ENCODE measurements at places on chromosomes 12 and 14. TPM values are rescaled to one million over a fixed set of nuclear protein-coding genes. Genes with fewer than 3 reads are reported as not detected.

DNA sequence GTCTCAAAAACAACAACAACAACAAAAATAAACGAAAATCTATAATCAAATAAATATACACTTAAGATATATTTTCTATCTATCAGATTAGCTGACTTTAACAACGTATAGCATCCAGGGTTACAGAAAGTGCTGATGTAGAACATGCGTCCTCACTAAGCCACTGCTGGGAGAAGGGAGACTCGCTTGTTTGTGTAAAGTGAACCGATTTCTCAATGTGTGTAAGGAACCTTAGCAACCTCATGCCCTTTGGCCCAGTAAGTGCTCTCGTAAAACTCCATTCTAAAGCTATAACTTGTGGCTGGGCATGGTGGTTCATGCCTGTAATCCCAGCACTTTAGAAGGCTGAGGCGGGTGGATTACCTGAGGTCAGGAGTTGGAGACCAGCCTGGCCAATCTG is 23.8 kb downstream of the NFKBIA start:
- DNase-seq = no peak

- no peak for DNase-seq
Observed at GRCh38 chr12:101706403-101706802, 9.0 kb downstream of the CHPT1 start.

DNA sequence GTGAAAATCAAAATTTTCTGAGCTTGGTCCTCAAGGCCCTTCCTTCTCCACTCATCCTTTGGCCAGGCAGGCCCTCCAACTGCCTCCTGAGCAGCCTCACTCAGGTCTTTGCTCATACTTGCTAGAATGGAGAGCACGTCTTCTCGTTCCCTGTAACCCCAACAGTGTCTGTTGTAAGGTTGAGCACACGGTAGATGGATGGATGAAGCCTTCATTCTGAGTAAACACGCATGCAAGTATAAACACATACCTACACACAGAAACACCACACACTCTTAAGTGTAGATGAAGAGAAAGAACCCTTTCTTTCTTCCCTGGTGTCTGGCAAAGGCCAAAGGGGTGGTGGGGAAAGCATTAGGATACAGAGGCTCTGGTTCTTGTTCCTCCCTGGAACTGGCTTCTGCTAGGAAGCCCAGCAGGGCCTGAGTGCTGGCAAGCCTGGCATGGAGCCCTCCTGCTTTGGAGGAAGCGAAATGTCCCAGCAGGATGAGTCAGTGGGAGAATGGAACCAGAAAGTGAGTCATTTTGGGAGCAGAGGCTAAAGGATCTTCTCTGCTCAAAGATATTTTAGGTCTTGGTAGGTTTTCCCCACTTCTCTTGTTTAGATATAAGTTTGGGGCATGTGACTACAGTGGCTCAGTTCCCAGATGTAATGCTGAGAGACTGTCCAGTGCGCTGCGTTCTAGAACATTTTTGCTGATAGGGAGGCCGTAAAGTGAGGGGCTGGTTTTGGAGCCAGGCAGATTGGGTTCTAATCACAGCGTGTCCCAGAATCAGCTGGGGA is 127.4 kb downstream of the CACNA1C start:
- DNase-seq = peak; percentile 94

DNA sequence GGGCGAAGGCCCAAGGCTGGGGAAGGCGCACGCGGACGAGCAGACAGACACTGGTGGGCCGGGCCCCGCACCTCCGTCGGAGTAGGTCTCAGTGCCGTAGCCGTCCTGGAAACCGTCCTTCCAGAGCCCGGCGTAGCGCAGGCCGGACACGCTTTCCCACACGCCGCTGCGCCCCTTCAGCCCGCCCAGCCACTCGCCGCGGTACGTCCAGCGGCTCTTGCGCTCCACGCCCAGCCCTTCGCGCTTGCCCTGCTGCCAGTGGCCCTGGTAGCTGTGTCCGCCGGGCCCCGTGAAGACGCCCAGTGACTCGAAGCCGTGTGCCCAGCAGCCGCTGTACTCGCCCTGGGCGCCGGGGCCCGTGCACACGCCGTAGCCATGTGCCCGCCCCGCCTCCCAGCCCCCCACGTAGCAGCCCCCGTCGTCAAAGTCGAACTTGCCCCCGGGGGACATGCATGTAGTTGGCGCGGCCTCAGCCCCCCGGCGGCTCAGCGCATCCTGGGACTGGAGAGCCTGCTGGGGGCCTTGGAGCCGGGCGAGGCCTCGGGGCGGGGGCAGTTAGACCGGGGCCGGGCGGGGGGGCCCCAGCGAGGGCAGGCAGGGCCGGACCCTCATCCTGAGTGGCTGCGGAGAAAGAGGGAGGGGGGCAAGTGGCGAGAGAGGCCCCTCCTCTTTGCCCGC is 1.4 kb downstream of the JPH4 start:
- peak; percentile 63 for DNase-seq

- no peak for DNase-seq
Observed at GRCh38 chr12:107402041-107403022, 283.3 kb upstream of the PWP1 start.

DNA sequence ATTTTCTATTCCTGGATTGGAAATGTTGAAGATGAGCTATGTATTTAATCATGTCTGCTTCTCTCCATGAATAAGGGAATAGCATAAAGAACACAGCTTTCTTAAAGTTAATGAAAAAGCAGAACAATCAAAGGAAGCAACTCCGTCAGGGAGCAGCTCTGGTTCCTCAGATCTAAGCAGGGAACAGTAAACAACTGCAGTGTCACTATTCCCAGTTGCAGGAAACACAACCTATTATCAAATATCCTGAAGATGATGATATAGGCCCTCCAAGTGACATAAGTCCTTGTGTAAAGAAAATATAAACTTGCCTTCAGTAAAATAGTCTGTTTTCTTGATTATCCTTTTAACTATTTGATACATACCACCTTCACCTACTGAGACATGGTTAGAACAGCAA is 228.1 kb downstream of the KCNC2 start:
- DNase-seq = no peak

- no peak for DNase-seq
Observed at GRCh38 chr12:104166465-104166864, 28.5 kb upstream of the NFYB start.

DNA sequence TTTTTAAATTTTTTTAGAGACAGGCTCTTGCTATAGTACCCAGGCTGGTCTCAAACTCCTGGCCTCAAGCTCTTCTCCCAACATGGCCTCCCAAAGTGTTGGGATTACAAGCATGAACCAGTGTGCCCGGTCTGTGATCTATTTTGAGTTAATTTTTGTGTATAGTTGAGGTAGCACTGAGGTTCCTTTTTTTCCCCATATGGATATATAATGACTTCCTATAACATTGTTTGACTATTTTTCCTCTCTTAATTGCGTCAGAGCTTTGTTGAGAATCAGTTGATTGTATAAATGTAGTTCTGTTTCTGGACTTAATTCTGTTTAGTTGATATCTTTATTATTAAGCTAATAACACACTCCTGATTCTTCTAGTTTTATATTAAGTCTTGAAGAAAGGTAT is 8.6 kb upstream of the M6PR start:
- DNase-seq = no peak

GRCh38 chr12:98838231-98838647 is 193.1 kb downstream of the APAF1 start:
- no peak for DNase-seq

- no peak for DNase-seq
Observed at GRCh38 chr12:75194250-75194649, 15.4 kb downstream of the KCNC2 start.

DNA sequence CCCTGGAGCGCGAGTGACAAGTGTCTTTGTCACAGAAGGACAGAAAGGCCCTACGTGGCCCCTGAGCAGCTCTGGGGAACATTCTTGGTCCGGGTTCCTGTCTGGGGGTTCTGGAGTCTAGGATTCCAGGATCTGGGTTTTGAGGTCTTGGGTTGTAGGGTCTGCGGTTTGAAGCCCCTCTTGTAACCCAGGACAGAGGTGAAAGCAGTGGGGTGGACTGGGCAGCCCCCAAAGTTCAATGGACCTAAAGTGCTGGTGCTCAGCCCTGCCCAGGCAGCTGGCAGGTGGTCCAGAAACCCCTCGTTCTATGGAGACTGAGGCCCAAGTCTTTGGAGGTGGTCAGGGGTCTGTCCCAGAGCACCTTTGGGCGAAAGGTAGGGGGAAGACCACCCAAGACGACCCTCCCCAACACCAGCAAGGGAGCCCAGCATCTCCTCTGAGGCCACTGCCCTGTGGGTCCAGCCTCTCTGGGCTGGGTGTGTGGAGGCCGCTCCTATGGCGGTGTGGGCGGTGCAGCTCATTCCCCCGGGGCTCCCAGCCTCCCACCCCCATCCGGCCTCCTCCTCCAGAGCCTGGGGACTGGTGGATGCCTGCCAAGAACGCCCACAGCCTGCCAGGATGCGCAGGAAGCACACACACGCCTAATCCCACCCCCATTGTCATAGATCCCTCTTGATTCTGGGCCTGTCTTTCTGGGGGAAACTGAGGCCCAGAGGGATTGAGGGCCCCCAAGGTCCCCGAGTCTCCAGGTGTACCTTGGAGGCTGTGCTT is 30.2 kb upstream of the ANKRD9 start:
- DNase-seq = no peak

DNA sequence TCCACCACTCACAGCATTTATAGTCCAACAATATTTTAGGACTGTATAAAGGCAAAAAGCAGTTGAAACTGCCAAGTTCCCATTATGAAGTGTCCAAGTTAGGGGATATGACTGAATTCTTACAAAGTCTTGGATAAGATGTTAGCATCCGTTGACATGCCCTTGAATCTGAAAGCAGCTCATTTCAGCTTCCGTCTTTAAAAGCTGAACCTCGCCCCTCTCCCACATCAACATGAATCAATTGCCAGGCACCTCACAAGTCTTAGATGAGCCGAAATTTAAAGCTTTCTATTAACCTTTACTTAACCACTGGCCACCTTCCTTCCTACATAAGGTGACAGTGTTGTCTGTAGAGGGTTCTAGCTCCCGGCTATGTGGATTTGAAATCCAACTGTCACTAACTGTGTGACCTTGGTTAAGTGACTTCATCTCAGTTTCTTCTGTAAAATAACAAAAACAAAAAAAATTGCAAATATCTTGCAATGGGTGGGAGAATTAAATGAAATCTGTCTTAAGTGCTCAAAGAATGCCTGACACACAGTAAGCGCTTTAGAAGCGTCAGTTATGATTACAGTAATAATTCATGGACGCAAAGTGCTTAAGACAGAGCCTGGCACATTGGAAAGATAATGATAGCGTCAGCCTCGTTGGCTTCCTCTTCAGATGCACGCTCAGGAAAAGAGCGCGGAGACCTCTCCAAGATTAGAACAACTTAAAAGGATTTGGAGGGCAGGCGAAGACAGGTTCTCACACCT is 1.2 kb downstream of the PPP1CC start:
- no peak for DNase-seq

GRCh38 chr14:74400919-74401503 is 25.0 kb downstream of the SYNDIG1L start:
- DNase-seq = no peak

DNA sequence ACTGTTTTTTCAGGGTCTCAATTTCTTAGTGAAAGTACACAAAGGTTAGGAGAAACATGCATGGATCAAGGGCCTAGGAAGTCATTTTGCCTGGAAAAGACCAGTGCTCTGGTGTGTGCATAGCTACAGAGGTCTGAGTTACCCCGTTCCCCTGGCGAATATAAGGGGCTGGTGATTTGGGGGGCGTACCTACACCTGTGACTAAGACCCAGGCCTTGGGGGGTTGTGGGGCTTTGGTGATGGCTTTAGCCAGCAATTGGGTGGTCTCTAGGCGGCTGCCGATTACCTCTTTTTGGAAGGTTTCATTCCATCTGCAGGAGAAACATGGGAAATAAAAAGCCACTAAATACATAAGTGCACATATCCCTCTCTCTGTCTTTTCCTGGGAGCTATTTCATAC is 1.1 kb downstream of the SDR39U1 start:
- no peak for DNase-seq

DNA sequence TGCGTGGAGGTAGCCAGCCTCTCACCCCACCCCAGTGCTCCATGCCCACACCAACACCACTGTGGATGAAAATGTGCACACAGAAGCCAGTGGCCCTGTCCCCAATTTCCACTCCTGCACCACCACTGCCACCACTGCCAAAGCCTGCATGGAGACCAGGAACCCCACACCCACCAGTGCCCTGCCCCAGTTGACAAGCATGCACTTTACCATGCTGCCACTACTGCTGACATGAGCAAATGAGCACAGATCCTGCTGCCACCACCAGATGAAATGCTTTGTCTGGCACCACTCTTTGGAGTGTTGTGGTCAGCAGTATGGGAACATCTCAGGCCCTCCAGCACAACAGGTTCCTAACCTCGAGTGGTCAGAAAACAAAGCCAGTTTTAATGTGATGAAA is 104.1 kb downstream of the ATXN7L3B start:
- DNase-seq = no peak

DNA sequence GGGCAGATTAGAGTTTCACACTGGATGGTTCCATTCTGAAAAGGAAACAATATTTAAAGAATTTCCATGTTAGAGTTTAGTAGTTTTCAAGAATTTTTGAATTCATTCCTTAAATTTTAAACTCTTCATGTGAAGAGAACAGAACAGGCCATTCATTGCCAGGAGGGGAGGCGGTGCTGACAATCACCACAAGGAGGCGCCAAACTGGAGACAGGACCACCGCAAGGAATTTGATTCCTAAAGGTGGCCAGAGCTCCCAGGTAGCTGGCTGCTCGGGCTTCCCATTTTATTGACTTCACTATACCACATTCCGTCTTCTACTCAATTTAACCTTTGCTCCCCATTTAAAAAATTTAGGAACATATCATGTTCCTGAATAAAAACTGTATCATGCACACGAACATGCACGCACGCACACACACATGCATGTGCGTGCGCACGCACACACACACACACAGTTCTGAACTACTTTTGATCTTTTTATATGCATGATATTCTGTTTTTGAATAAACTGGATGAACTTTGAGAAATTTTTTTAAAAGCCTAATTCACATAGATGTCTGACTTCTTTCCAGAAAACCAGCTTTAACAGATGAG is 101.2 kb downstream of the NELL2 start:
- DNase-seq = no peak

The MUCL1 gene
- total RNA-seq = not detected

The CCDC175 gene
- total RNA-seq = not detected

The MAGOHB gene
- total RNA-seq = 17.4 TPM

The ACVRL1 gene
- total RNA-seq = 63.0 TPM

The CMKLR1 gene
- 10.9 TPM for total RNA-seq

The LRRC74A gene
- total RNA-seq = not detected

The CDKN1B gene
- total RNA-seq = 97.6 TPM

The SLC5A8 gene
- not detected for total RNA-seq

The SPIC gene
- total RNA-seq = not detected

The SMIM41 gene
- total RNA-seq = 1.2 TPM

The HPD gene
- total RNA-seq = 0.27 TPM

The TAS2R14 gene
- total RNA-seq = 6.8 TPM

The SGPP1 gene
- total RNA-seq = 18.2 TPM

The NINJ2 gene
- 2.0 TPM for total RNA-seq

The MEG3 gene
- 168 TPM for total RNA-seq

The RFX4 gene
- total RNA-seq = not detected

The TMEM132D gene
- total RNA-seq = under 0.01 TPM

Data from sigmoid colon (tissue), 7 donors.